Activated CD4-positive, alpha-beta memory T cell treated with anti-CD3 and anti-CD28 coated beads, Interleukin-2, amount 10 ng/mL, durations not matched to agents 7 days and 5 days (primary cell): ENCODE measurements at places on chromosomes 2 and 18. TPM values are rescaled to one million over a fixed set of nuclear protein-coding genes. Genes with fewer than 3 reads are reported as not detected.

Gene ADRA2B
- total RNA-seq, result 0.05 TPM

Gene SERPINB11
- not detected for total RNA-seq

Gene FLACC1
- 2.7 TPM for total RNA-seq

Gene RASGRP3
- 6.3 TPM for total RNA-seq

GRCh38 chr2:221808488-221808887 is 236.4 kb upstream of the EPHA4 start:
- no peaks in the 10 kb centered on the region for H3K36me3 ChIP-seq
- no peaks in the 10 kb centered on the region for H3K4me1 ChIP-seq
- DNase-seq, result no peak

GRCh38 chr2:71689968-71690834 is 236.8 kb downstream of the DYSF start:
- no peaks in the 10 kb centered on the region for H3K27me3 ChIP-seq
- H3K4me1 ChIP-seq, result no peaks in the 10 kb centered on the region
- H3K4me3 ChIP-seq, result no peak overlapping the region
- no peak for DNase-seq
- H3K27ac ChIP-seq, result no peak overlapping the region

DNA sequence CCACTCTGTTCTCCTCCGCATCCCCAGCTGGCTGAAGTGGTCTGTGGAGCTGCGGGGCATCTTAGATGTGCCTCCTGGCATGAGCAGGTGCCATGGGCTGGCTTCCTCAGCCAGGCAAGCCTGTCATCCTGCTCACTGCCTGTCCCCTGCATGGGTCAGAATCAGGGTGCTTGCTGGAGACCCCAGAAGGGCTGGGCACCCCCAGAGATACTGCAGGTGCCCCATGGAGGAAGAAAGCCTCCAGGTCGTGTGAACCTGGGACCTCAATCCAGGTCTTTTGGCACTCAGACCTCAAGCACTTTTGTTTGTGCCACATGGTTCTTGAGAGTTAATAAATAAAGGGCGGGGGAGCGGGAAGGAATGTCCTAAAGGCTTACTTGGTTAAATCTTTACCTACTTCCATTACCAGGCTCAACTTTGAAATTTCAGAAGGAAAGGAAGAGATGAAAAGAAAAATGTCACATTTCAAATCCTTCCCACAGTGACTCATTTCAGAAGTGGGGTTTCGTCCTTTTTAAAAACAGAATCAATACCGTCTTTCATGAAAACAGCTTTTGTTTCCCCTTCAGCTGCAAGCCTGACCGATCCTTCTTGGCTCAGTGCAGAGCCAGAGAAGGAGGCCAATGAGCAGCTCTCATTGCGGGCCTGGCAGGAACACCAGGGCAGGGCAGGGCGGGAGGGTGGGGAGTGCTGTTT is 69.9 kb downstream of the RHOB start:
- H3K27me3 ChIP-seq, result no peaks in the 10 kb centered on the region
- no peak overlapping the region for H3K4me3 ChIP-seq
- peaks cover 3% of the 10 kb centered on the region for H3K36me3 ChIP-seq
- no peak for DNase-seq
- peaks cover 17% of the 10 kb centered on the region for H3K4me1 ChIP-seq

DNA sequence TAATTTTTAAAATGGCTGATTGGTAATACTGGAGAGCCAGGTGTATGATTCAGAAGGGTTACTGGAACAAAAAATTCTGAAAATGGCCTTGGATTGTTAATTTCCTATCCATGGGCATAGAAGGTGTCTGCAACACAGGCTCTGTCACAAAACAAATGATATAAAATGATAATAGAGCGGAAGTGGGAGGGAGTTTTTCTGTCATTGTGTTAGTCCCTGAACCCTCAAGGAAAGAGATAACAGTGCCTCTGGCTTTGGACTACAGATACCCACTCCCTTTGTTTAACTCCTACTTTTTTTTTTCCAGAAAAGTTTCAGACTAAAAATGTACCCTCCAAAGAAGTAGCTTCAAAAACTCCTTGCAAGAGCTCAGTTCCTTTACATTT is 28.0 kb upstream of the YES1 start:
- peaks cover 7% of the 10 kb centered on the region for H3K4me1 ChIP-seq
- no peak for DNase-seq
- H3K27ac ChIP-seq, result no peak overlapping the region

GRCh38 chr2:180542511-180542910 is 437.9 kb upstream of the UBE2E3 start:
- H3K27me3 ChIP-seq, result no peaks in the 10 kb centered on the region
- H3K27ac ChIP-seq, result no peak overlapping the region
- H3K4me1 ChIP-seq, result no peaks in the 10 kb centered on the region
- DNase-seq, result no peak
